ENCODE measurements at places on chromosomes 6 and 20.

- no peak for DNase-seq
These were observed 533.9 kb downstream of the RFPL4B start for GRCh38 chr6:112881027-112881426.

DNA sequence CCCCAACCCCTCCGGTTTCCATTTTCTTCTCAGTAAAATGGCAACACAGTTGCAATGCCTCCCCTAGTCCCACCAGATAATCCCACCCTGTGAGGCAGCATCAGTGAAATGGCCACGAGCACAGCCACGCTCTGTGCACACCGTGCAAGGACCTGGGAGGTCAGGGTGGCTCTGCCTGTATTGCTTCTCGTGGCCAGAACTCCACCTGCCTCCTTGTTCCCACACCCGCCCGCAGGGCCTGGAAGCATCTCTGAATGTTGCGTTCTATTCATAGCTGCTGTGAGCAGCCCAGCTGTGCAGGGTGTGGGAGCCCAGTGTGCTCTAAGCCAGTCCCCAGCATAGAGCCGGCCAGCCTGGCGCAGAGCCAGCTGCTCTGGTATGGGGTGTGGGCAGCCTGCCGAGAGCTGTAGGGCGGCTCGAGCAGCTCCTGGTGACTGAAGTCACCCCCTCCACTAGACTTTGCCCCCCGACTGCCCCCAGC lies 161.1 kb downstream of the DLL1 start:
- no peak for DNase-seq

- DNase-seq = no peak
These were observed 212.1 kb upstream of the PHACTR1 start for GRCh38 chr6:12504325-12504966.

DNA sequence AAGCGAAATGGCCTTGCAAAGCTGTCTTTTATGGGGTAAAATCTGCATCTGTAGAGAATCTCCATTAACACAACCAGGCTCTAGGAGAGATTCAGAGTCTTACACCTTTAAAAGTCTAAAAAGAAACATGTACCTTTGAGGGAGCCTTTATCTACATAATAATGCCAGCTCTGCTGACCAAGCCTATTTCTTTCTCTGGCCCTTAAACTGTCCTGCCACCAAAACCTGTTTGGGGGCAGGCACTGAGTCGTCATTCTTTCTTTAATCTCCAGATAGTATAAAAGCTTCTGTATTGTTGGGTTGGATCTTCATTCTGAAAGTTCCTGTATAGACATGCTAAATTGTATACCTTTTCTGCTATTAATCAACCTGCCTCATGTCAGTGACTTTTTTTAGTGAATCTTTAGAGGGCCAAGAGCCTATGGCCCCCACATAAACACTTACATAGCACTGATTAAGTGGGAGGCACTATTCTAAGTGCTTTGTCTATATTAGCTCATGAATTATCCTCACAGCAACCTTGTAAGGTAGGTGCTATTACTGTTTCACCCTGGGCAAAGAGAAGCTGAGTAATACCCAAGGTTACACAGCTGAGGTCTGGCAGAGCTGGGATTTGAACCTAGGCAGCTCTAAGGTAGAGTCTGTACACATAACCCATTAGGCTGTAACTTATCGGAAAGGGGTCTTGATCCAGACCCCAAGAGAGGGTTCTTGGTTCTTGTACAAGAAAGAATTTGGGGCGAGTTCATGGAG lies 232.3 kb upstream of the DTNBP1 start:
- no peak for DNase-seq

GRCh38 chr6:133501675-133502270 lies 260.6 kb downstream of the EYA4 start:
- no peak for DNase-seq

DNA sequence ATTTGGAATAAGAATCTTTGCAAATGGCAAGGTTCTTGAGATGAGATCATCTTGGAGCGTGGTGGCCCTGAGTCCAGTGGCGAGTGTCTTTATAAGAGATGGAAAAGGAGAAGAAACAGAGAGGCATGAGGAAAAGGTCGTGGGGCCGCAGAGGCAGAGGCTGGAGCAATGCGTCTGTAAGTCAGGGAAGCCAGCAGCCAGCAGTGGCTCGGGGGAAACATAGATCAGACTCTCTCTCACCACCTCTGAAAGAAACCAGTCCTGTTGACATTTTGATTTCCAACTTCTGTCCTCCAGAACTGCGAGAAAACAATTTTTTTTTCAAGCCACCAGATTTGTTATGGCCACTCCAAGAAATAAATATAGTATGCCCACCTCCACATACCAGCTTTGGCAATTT lies 226.6 kb downstream of the TFAP2C start:
- DNase-seq = no peak

DNA sequence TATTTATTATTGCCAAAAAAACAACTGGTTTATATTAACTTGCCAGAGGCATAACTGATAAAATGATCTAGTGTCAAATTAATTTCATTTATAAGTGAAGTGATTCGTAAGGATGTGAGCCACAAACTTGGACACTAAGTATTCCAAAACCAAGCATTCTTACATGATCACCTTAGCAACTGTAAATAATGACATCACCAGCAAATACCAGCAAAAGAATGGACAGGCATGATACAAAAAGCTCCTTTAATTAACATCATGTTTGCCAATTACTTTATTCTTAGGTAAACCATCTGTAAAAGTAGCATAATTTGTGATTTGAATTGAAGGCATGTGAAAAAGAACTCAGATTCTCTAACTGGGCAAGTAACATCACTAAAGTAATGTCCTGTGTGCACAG lies 17.2 kb upstream of the FNDC1 start:
- no peak for DNase-seq
